GM23248 (cell line): ENCODE measurements at places on chromosomes 1 and 21. TPM values are rescaled to one million over a fixed set of nuclear protein-coding genes. Genes with fewer than 3 reads are reported as not detected.

FNDC5 gene
- 0.15 and 0.33 TPM in 2 replicates for polyA plus RNA-seq

PDPN gene
- polyA plus RNA-seq, result 1.8 and 2.4 TPM in 2 replicates

ANKRD35 gene
- 3.4 and 3.5 TPM in 2 replicates for polyA plus RNA-seq

F13B gene
- not detected in 2 replicates for polyA plus RNA-seq

FCRL1 gene
- not detected in 2 replicates for polyA plus RNA-seq

TNFRSF18 gene
- 0.18 TPM in 1 of 2 replicates, not detected in the other for polyA plus RNA-seq

CYP2J2 gene
- not detected in 2 replicates for polyA plus RNA-seq

DIO1 gene
- polyA plus RNA-seq, result not detected in 2 replicates

NEXN gene
- polyA plus RNA-seq, result 69.0 and 70.4 TPM in 2 replicates

ADGRL2 gene
- polyA plus RNA-seq, result 12.3 and 15.6 TPM in 2 replicates

FAM131C gene
- 1.3 and 1.8 TPM in 2 replicates for polyA plus RNA-seq

CA14 gene
- 0.16 TPM in 1 of 2 replicates, not detected in the other for polyA plus RNA-seq

CLCNKB gene
- polyA plus RNA-seq, result 0.11 TPM in 1 of 2 replicates, not detected in the other

VSIG8 gene
- not detected in 2 replicates for polyA plus RNA-seq

SGIP1 gene
- 7.3 and 7.7 TPM in 2 replicates for polyA plus RNA-seq

HTR6 gene
- polyA plus RNA-seq, result 0.09 TPM in 1 of 2 replicates, not detected in the other

ALDH4A1 gene
- 10.9 and 11.2 TPM in 2 replicates for polyA plus RNA-seq

OR2T2 gene
- polyA plus RNA-seq, result not detected in 2 replicates

GBP5 gene
- 1.2 and 1.3 TPM in 2 replicates for polyA plus RNA-seq
